ENCODE measurements at places on chromosomes 3 and 15. TPM values are rescaled to one million over a fixed set of nuclear protein-coding genes. Genes with fewer than 3 reads are reported as not detected.
A peak's percentile ranks its signal among the peaks of the same experiment; 100 is the strongest.

DNA sequence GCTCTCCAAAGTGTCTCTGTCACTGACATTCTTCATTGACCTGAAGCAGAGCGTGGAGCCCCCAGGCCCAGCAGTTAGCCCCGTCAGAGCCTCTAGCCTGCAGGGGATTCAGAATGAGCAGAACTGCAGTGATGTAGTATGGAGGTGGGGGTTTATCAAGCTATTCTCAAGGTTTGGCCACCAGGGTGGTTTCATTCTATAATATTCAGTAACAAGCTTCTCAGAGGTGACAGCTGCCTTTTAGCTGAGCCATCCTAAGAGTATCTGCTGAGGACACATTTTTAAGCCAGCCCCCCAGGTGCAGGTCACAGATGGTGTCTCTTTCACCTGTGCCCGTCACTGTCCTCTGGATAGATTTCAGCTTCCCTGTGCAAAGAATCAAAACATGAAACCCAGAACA lies 31.9 kb downstream of the CMTM7 start:
- DNase-seq: no peak

The ISLR2 gene
- 0.27 TPM for total RNA-seq

DNA sequence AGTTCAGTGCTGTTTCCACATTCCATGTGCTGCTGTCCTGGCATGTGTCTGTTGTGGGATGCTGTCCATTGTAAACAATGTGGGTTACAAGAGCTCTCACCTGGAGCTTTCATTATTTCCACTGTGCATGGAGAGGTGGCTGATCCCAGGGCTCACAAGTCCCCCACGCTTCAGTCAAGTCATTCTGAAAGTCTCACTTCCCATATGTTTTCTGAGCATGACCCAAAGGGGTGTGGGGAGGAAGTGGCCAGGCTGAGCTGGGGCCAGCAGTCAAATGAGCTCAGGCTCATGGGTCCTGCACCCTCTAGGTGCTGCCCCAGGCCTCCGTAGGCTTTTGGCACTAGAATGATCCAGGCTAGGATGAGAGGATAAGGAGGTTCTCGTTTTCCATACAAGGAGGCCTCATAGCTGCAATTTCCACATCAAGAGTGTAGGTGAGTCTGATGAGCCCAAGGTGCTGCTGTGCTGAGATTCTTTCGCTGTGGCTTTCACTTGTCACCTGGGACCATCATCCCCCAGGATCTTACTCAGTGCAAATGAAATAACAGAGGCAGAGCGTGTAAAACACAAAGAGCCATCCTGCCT lies 22.0 kb downstream of the STARD5 start:
- no peak for DNase-seq

The BOC gene
- total RNA-seq: 1.9 TPM

GRCh38 chr15:57017024-57017423 lies 98.6 kb downstream of the TCF12 start:
- DNase-seq: no peak

- DNase-seq: peak; percentile 74
Observed at GRCh38 chr15:63051156-63052066, 8.9 kb downstream of the TPM1 start.

DNA sequence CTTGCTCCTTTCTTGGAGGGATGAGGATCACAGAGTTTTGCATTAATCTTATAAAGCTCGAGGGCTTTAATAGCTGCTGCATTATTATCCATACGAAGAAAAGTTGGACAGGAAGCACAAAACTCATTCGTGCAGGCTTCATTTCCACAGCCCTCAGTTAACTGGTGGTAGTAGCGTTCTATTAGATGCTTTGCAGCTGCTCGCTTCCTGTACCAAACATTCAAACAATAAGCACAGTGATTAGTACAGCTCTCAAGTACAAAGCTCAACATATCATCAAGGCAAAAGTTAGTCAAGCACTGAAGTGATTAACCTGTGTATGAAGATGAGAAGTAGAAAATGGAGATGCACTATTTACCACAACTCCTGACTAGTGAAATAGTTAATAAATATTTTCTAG lies 63.3 kb downstream of the UBE3A start:
- no peak for DNase-seq

GRCh38 chr3:154584974-154585373 lies 155.0 kb upstream of the GPR149 start:
- DNase-seq: no peak

DNA sequence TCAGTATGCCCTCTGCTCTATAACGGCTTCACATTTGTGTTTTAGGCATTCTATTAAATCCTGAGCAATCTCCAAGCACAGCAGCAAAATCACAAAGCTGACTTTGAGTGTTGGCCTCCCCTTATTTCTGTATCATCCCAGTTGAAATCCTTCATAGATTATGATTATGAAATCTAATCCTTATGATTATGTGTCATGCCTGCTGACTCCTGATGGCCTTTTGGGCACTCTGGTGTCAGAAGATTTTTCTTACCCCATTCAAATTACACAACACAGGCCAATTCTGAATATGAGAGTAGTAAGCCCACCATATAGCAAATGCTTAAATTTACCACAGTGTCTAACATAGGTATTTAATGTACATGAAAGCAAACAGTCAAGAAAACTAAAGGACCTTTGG lies 34.3 kb downstream of the CDV3 start:
- no peak for DNase-seq

- no peak for DNase-seq
Observed at GRCh38 chr3:120475722-120476377, 25.1 kb upstream of the FSTL1 start.

The OSTN gene
- total RNA-seq: not detected

GRCh38 chr15:74301583-74302361 lies 65.6 kb downstream of the CCDC33 start:
- no peak for DNase-seq

The SLC26A6 gene
- 112 TPM for total RNA-seq

- DNase-seq: no peak
Observed at GRCh38 chr3:30843877-30844276, 50.6 kb downstream of the GADL1 start.

DNA sequence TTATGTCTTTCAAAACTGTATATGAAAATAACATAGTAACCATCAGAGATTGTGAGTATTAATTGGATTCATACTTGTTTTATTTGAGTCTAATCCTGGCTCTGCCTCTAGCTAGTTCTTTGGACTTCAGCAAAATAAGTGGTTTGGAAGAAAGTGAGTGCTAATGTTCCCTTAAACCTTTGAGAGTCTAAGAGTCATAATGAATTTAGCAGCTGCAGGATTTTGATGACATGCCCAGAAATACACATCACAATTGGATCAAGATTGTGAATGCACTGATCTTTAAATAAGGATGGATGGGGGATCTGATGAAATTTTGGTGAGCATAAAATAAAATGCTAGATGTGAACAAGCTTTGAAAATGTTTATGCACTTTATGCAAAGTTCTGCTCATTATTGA lies 79.9 kb upstream of the FAM98B start:
- no peak for DNase-seq

GRCh38 chr3:48636149-48636655 lies 941 bp upstream of the SLC26A6 start:
- DNase-seq: no peak

DNA sequence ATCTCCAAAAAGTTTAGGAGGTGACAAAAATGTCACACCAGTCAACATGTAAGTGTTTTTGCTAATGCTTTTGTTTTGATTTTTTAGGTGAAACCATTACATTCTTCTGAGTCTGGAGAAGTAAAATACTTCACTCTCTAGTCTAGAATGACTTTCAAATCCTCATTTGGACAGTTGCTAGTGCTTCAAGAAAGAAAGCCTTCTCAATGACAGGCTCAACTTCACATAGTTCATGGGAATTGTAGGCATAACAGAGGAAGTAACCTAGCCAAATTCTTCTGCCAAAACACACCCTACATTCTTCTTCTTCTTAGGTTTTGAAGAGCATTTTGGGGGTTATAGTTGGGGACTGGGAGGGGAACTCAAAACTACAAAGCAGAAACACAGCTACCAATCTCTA lies 29.4 kb upstream of the HEG1 start:
- DNase-seq: no peak

The ASB14 gene
- not detected for total RNA-seq

The GRM2 gene
- 0.12 TPM for total RNA-seq

GRCh38 chr3:195069501-195070251 lies 201.3 kb downstream of the XXYLT1 start:
- DNase-seq: no peak

The GOLGA8H gene
- total RNA-seq: 0.40 TPM

The EPHB1 gene
- total RNA-seq: 0.74 TPM

- DNase-seq: no peak
Observed at GRCh38 chr15:74262625-74263024, 26.5 kb downstream of the CCDC33 start.

GRCh38 chr15:80031841-80032240 lies 27.6 kb upstream of the ZFAND6 start:
- peak; percentile 59 for DNase-seq

DNA sequence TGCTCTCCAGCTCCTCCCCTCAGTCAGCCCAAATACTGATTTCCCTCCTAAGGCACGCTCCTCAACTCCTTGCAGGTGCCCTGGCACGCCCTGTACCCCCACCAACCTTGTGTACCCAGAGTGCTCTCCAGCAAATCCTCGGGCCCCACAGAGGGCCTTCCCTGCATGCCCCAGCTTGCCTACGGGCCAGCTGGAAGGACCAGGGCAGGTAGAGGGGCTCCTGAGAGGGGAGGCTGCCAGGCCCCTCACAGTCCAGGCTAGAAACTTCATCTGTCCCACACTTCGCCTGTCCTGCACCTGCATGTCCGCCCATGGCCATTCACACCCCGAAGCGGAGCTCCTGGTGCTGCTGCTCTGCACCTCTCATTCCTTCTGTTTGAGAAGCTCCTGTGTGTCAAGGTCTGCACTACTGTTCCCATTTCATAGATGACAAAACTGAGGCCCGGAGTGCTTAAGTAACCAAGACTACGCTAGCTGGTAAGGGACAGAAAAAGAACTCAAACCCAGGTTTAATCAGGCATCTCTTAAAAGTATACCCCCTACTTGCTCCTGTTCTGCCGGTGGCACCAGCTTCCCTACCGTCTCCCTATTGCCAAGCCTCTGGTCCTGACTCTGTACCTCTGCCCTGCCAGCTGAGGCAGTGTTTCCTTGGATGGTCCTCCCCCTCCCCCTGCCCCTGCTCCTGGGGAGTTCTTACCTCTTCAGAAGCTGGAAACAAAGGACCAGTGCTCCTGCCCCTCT lies 35.6 kb downstream of the ZXDC start:
- DNase-seq: peak; percentile 7

DNA sequence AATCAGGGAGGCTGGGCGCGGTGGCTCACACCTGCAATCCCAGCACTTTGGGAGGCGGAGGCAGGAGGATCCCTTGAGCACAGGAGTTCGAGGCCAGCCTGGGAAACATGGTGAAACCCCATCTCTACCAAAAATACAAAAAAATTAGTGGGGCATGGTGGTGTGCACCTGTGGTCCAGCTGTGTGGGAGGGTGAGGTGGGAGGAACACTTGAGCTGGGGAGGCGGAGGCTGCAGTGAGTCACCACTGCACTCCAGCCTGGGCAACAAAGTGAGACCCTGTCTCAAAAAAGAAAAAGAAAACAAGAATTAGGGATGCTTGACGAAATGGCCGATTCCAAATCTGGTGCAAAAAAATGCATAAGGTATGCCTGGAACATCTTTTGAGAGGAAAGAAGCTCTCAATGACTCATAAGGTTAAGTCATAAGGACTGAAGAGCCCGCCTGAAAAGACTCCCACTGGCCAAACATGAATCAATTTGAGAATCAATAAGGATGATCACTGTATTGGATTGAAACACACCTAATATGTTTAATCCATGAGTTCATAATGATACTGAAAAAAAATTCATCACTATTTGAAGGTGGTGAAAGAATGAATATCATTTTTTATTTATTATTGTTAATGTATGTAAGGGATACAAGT lies 27.7 kb downstream of the BLM start:
- DNase-seq: no peak

The MYEF2 gene
- total RNA-seq: 12.4 TPM

The MUC20 gene
- 58.1 TPM for total RNA-seq

- DNase-seq: no peak
Observed at GRCh38 chr15:100041127-100041828, 300.5 kb downstream of the ADAMTS17 start.

GRCh38 chr15:48679952-48680351 lies 34.4 kb upstream of the FBN1 start:
- DNase-seq: no peak

The RAD18 gene
- total RNA-seq: 25.9 TPM

GRCh38 chr15:44298878-44299277 lies 10.4 kb downstream of the GOLM2 start:
- no peak for DNase-seq

The ZDHHC3 gene
- total RNA-seq: 162 TPM

GRCh38 chr3:112136959-112137693 lies 4.1 kb upstream of the GCSAM start:
- no peak for DNase-seq

The LSAMP gene
- total RNA-seq: 5.9 TPM

- no peak for DNase-seq
Observed at GRCh38 chr3:28791713-28792255, 443.2 kb upstream of the AZI2 start.

DNA sequence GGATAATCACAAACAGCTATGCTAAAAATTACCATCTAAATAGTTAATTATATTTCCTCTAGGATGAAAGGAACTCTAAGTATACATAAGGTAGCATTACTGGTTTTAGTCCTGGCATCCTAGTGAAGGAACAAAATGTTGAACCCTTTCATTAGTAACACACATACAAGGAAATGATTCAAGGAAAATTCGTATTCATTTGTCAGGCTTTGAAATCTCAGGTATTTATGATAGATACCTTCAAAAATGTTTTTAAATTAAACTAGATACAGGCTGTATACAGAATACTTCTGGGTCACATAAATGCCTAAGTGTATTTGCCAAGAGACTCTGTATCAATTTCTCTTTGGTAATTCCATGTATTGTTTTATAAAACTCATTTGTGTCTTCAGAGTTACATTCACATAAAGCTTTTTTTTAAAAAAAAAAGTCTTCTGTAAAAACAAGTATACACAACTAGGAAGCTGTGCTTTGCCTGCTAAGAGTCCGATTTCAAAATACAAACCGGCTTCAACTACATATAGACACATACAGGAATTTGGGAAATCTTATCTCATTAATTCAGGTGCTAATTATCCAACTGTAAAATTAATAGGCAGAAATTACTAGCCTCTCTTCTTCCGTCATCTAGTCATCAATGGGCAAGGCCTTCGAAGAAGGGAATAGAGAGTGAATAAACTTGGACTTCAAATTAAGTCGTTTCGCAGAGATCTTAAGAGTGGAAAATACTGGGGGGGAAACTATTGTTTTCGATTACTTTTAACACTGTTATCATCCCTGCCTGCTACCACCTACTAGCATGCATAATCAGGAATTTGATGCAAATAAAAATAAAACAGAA lies 1.3 kb downstream of the SECISBP2L start:
- no peak for DNase-seq

GRCh38 chr3:122409446-122409845 lies 6.4 kb downstream of the WDR5B start:
- DNase-seq: no peak

- no peak for DNase-seq
Observed at GRCh38 chr3:77489216-77489615, 449.3 kb downstream of the ROBO2 start.

- no peak for DNase-seq
Observed at GRCh38 chr15:58352026-58352929, 79.5 kb upstream of the LIPC start.

The GABRR3 gene
- not detected for total RNA-seq
